ENCODE measurements at places on chromosomes 3 and 15.
A peak's percentile ranks its signal among the peaks of the same experiment; 100 is the strongest.

DNA sequence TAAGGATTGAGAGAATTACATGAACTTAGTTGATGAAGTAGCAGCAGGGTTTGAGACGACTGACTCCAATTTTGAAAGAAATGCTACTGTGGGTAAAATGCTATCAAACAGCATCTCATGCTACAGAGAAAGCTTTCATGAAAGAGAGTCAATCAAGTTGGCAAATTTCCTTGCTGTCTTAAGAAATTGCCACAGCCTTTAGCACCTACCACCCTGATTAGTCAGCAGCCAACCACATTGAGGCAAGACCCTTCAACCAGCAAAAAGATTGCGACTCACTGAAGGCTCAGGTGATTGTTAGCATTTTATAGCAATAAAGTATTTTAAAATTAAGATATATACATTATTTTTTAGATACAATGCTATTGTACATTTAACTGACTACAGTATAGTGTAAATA lies 80.9 kb downstream of the RAP2B start:
- DNase-seq, result no peak

- no peak for DNase-seq
Measured at GRCh38 chr15:40999190-40999589, 45.9 kb downstream of the CHAC1 start.

DNA sequence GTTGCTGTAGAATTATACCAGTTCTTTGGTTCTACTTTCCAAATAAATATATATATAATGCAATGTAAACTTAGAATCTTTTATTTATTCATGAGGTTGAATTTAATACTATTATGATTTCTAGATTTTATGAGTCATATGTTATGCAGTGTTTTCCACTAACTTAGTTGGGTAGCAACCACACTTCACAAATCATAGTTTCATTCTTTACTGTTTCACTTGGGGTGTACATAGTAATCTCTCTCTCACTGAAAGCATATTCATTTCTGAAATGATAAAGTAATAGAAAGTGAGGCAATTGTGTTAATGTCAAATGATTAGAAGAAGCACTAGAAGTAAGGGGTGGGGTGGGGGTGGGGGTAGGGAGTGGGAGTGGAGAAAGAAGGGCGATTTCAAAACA lies 52.6 kb downstream of the IQCH start:
- no peak for DNase-seq

GRCh38 chr15:72222393-72222792 lies 8.6 kb downstream of the PKM start:
- DNase-seq, result no peak

DNA sequence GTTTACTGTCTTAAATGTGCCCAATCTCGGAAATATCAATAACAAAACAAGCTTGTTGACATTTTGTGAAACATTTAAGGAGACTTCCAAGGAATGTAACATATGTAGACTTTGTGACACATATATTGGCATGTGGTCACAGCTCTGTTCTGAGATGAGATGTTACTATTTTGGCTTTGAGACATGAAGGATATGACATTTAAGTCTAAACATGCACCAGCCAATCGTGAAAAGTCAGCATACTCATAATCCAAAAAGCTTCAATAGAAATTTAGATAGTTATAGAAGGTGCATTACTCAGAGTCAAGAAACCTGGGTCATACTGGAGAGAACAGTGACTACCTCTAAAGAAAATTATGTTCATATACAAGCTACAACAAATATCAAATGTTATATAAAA lies 13.4 kb downstream of the COMMD2 start:
- DNase-seq, result no peak

- DNase-seq, result peak; percentile 21
Measured at GRCh38 chr3:146218880-146219866, 31.7 kb downstream of the PLSCR4 start.

DNA sequence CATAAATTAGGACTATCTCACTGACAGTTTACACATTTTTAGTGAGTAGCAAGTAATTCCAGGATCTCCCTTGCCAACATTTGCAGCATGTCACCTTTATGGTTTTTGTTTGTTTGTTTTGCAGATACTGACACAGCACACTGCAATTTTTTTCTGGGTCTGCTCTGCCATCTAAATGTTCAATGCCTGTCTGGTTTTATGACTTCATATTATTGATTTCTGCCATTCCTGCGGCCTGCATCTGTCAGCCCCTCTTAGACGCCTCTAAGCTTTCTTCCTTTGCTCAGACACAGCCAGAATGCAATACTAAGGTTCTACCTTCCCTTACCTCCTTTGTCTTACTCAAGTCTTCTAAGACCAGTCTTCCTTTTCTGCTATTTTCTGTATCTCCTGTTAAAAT lies 321.2 kb upstream of the AZI2 start:
- DNase-seq, result no peak

GRCh38 chr3:14435175-14436014 lies 33.0 kb downstream of the SLC6A6 start:
- DNase-seq, result no peak

- DNase-seq, result no peak
Measured at GRCh38 chr3:16239780-16240179, 25.0 kb downstream of the DPH3 start.

DNA sequence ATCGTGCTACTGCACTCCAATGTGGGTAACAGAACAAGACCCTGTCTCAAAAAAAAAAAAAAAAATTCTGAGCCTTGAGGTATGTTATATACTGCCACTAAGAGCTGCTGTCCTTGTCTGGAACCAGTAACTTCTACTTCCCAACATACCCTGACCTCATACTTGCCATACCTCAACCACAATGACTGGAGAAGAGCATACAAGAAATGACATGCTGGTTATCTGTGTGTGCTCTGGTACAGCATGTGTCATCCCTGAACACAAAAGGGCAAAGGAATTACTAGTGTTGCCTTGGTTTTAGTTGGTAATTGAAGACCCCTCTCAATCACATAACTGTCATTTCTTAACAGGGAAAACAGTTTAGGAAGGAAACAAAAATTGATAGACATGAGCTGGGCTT lies 54.5 kb downstream of the MRPS25 start:
- no peak for DNase-seq

- DNase-seq, result no peak
Measured at GRCh38 chr3:14510838-14511622, 29.1 kb downstream of the GRIP2 start.

DNA sequence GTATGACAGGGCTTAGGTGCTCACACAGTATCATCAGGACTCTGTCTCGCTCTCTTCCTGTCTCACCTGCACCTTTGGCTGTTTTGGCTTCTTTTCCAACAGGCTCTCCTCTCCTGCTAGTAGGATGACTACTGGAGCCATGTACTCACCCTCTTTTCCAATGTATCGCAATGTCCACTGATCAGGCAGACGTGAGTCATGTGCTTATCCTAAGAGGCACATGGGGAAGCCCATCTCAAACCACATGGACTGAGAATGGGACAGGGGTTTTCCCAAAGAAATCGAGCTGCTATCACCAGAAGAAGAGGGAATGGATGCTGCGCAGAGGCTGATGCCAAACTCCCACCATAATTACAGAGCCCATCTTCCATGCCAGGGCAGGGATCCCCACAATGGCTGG lies 180.6 kb downstream of the IL5RA start:
- no peak for DNase-seq

GRCh38 chr15:77243716-77244401 lies 172.9 kb upstream of the TSPAN3 start:
- DNase-seq, result no peak

DNA sequence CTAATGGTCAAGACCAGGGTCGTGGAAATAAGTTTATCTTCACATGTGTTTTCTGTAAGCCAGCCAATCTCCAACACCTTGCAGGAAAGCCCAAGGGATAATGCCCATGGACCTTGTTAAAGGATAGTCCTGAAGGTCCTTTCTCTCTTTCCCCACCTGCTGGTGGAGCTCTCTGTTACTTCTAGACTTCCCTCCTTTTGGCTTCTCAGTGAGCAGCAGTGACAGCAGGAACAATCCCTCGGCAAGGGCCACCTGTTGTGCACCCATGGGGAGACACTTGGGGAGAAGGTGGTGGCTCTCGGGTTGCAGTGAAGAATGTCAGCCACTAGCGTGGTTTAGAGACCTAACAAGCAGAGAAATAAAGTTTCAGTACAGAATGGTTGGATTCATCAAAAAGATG lies 84.0 kb upstream of the OSBPL11 start:
- DNase-seq, result no peak

- DNase-seq, result no peak
Measured at GRCh38 chr3:196360586-196360985, 22.4 kb upstream of the TM4SF19 start.

DNA sequence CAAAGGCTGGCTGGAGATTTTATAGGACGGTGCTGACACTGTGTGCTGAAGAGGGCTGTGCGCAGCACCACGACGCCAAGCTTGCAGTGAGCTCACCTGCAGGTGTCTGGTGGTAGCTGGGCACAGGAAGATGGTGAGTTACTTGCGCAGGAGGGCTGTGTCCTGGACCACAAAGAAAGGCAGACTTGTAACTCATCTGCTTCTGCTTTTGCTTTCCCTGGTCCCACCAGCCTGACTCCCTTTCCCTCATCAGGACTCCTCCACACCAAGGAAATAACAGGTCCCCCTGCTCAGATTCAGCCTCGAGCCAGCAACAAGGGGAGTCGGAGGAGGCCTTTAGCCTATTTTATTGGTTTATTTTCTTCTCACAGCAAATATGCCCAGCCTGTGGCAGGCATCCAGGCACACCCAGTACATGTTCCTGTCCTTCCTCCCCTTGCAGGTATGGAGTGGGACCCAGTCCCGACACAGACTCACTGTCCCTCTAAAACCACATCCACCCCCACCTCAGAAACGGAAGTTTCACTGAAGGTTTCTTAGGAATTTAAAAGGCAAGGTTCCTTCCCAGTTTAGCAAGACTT lies 35.6 kb upstream of the FLNB start:
- DNase-seq, result no peak

- DNase-seq, result no peak
Measured at GRCh38 chr3:129505341-129505740, 23.1 kb upstream of the RHO start.
